Activated CD4-positive, alpha-beta T cell treated with anti-CD3 and anti-CD28 coated beads, Interleukin-10, Interleukin-2, amounts not matched to agents 100 ng/mL and 50 ng/mL, durations not matched to agents 16 hours and 8 hours (primary cell): ENCODE measurements at places on chromosomes 12 and 14.

- DNase-seq, result no peak
Observed at GRCh38 chr12:108633081-108633533, 587 bp downstream of the SELPLG start.

DNA sequence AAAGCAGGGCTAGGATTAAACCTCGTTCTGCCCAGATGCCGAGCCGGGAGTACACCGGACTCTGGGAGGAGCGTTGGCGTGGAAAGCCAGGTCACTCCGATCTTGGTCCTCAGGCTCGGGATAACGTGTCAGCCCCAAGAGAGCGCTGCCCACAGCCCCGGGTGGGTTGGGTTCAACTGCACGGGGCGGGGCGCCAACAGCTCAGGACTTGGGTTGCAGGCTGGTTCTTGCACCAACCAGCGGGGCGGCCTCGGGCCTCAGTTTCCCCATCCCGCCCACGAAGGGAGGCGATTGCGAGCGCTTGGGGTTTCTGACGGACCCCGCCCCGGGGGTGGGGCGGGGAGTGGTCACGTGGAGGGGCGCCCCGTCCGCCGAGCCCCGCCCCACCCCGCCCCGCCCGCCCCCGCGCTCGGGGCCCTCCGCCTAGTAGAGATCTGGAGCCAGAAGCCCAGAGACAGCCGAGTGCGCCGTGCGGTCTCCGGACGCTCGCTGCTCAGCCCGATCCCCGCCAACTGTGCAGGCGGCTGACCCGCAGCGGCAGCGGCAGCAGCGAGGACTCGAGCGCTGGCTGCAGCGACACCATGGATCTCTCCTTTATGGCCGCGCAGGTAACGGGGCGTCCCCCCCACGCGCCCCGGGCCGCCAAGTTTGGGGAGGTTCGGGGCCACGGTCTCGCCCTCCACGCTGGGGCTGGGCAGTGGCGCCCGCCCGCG lies at the start of gene C14orf132:
Gene C14orf132 (plus strand): TSS at position 443 of the 713 bp plus-strand sequence. CDS start 139 bp downstream, at position 582.
- DNase-seq, result peak; percentile 57

GRCh38 chr12:72246370-72246769 lies 25.8 kb upstream of the TRHDE start:
- no peak for DNase-seq

DNA sequence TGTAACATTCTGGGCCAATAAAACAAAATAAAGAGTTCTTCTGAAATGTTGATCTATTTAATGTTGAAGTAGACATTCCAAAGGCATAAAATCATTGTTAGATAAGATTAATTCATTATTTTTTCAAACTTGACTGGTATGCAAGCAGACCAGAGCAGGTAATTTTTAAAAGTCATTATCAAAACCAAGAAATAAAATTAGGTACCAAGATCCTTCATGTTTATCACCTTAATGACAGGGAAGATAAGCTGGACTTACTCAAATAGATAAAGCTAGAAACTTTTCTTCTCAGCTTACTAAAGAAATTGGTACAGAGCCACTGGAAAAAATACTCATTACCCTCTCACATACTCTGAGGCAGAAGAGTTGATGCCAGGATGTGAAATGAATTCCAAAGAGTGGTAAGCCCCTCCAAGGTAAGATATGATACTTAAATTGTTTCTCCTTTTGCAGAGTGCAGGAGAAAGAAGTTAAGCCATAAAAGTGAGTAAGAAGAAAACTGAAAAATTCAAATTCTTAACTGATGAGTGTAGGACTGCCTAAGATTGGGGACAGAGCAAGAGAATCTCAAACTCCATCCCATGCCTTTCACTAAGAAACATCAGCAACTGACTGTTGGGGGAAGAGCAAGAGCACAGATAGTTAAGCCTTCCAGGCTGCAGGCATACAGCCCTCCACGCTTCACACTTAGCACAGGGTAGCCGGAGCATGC lies 111.9 kb downstream of the SLC41A2 start:
- DNase-seq, result no peak

- DNase-seq, result peak; percentile 76
Observed at GRCh38 chr14:65222440-65222858, 120.1 kb upstream of the MAX start.

DNA sequence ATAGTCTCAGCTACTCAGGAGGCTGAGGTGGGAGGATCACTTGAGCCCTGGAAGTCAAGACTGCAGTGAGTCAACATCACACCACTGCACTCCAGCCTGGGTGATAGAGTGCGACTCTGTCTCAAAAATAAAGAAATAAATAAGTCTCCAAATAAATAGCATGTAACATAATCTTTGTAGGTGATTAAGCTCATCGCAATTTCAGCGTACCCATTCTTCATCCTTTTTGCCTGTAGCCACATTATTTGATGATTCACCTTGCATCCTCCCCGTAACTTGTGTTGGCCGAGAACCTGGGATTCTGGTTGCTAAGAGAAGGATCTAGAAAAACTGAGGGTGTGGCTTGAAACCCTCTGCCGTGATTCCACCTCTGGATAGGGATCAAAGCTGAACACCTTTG lies 115.1 kb downstream of the GALC start:
- DNase-seq, result no peak

GRCh38 chr14:50028458-50028857 lies 87.9 kb downstream of the VCPKMT start:
- no peak for DNase-seq

DNA sequence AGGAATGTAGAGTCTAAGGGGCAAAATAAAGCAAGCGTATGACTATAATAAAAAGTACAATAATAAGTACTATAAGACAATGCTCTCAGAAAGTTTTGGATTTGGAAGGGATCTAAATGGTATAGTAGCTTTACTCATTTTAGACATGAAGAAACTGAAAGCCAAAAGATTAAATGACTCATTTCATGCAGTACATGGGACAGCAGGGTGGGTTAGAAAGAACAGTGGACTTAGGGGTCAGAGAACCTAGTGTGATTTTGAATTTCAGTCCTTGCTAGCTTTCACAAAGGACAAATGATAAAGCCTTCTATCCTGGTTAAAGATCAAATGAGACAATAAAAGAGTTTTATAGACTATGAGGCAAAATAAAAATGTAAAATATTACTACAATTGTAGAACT lies 6.8 kb upstream of the LEMD3 start:
- peak; percentile 14 for DNase-seq

DNA sequence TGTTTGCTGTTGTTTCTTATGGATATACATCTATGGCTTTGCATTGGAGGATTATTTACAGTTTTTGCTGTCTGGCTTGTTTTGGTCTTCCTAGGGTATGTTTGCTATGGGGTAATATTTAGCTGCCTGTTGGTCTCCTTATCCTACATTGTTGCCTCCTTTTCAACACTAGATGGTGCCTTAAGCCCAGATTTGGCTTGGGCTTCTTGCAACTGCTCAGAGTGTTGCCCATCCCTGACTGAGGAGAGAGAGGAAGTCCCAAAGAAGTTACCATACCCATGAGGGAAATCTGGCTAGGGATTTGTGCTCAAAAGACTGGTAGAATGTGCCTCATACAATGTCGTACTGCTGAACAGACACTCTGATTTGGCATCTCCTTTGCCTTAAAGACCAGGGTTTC lies 94.6 kb upstream of the MUCL1 start:
- DNase-seq, result peak; percentile 47

GRCh38 chr12:132218915-132219314 lies 74.7 kb downstream of the NOC4L start:
- DNase-seq, result peak; percentile 20

GRCh38 chr14:92397150-92397952 lies 74.4 kb downstream of the SLC24A4 start:
- DNase-seq, result no peak

DNA sequence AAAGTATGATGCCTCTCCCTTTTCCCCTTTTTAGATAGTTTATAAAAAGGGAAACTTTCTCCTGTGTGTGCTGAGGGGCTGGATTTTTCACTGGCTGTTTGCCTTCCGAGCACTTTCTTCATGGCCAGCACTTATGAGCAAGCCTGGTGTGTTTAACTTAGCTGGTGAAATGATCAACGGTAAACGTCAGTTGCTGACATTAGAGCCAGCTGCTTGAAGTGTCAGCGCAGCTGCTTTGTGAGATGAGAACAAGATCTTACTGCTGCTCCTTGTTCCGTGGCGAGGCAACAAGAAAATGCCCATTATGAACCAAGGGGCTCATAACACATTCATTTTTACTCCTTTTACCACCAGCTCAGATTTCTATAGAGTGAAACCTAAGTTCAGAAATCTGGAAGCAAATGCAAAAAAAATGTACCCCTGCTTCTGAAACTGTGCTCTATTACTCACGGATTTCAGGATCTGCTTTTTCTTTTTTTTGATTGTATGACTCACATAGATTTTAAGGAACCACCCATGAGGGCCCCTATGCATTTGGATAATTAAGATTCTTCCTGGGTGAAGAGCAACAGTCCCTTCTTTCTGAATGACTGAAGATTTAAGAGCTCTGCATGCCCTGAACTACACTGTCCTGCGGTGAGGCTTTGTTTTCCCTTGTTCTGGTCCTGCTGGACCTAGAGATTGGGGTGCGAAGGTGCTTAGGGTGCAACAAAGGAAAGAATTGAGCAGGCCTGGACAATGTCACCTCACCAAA lies 74.3 kb upstream of the CPM start:
- peak; percentile 10 for DNase-seq

DNA sequence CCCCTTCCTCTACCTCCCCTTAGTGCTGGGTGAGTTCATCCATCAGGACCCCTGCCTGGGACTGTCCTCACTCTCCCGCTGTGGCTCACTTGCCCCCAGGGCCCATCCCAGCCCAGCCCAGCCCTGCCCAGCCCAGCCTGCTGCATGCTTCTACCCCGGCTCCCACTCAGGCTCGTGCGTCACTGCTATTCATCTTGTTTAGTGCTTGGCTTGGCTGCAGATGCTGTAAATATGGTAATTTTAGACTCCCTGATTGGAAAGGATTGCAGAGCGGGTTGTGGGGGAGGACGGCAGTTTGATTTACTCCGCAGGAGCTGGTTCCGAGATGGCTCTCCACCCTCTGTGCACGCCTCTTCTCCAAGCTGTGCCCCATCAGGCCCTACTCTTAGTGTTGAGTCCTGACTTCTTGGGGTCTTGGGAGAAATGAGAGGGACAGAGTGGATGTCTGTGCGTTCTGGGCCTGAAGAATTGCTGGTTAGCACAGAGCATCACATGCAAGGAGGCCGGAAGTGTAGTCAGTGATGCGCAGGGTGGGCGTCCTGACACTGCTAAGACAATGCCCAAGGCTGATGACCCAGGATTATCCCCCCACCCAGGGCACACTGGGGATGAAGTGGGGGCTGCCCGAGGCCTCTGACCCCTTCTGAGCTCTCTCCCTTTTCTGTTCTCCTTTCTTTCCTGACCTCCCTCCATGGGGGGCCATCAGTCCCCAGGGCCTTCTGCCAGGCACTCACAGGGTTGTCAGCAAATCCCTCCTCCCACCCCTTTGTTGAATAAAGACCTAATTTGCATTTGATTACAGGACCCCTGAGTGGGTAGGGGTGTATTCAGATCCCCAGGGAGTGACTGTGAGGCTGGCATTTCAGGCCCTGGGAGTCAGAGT lies 244.4 kb downstream of the ZFP36L1 start:
- no peak for DNase-seq

DNA sequence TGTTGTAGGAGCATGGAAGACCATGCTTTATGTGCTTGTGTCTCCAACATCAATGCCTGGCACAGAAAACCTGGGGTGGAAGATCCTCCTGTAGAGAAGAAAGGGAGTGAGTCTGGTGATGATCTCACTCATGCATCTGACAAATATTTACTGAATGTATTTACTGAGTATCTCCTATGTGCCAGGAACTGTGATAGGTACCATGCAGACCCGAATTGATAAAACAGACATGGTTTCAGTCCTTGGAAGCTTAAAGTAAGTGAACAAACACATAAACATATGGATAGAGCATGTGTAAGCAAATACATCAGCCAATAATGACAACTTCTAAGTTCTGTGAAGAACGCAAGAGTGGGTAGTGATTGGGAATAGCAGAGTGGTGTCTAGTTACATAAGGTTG lies 117.0 kb upstream of the CCDC198 start:
- DNase-seq, result no peak

DNA sequence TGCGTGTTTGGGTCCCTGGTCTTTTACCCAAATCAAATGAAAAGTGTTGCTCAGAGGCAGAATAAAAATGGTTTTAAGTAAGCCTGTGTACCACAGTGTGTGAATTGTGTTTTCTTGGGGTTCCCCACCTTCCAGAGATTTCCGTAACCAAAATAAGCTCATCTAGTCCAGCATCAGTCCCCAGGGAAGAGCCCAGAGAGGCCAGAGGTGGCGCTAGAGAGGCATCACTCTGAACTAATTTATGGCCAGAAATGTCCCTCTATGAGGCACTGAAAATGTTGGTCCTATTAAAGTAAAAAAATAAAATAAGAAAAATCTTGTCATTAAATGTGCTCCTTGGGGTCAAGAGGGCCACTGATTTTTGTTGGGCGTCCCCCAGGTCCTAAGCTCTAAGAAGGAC lies 24.9 kb upstream of the PRKAB1 start:
- no peak for DNase-seq

GRCh38 chr12:4555804-4556203 lies 6.2 kb upstream of the DYRK4 start:
- no peak for DNase-seq

DNA sequence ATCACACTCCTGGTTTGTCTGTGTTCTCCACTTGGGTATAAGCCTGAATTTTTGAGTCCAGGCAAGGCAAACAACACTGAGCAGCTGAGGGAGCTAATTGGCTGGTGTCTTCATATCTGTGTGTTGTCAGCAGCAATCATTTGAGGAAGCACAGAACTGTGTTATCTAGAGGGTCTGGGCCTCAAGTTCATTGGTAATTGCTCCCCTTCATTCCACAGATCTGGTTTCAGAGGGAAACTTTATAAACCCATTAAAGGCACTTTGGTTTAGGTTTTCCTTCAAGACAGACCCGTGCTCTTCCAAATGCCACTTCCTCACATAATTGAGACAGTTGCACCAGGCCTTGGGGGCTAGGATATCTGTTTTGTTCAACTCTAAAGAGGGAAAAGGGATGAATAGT lies 5.6 kb downstream of the DACT1 start:
- DNase-seq, result no peak

DNA sequence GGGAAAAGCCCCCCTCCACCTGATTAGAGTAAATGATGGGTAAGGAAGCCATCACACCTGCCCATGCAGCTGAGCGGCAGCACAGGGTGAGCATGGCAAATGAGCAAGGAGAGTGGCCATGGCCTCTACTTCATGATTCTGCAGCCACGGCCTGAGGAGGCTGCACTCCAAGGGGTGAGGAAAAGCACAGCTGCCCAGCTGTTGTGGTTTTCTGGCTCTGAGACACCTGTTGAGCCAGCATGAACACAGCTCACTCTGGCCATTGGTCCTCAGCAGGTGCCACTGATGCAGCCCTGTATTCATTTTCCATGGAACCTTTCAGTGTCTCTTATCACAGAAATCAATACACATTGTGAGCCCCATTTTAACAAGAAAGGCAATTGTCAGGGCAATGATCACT lies 707.2 kb downstream of the AACS start:
- DNase-seq, result no peak

- no peak for DNase-seq
Observed at GRCh38 chr14:35072226-35072625, 26.2 kb downstream of the FAM177A1 start.

- peak; percentile 30 for DNase-seq
Observed at GRCh38 chr12:109863847-109864712, 16.3 kb downstream of the GLTP start.

GRCh38 chr12:107133462-107133861 lies 40.1 kb upstream of the CRY1 start:
- no peak for DNase-seq
